CD4-positive, alpha-beta T cell treated with Interleukin-15 for 1 hour (primary cell): ENCODE measurements at places on chromosomes 2 and 18.

- DNase-seq, result no peak
Measured at GRCh38 chr2:174856447-174856846, 92.2 kb upstream of the CHRNA1 start.

DNA sequence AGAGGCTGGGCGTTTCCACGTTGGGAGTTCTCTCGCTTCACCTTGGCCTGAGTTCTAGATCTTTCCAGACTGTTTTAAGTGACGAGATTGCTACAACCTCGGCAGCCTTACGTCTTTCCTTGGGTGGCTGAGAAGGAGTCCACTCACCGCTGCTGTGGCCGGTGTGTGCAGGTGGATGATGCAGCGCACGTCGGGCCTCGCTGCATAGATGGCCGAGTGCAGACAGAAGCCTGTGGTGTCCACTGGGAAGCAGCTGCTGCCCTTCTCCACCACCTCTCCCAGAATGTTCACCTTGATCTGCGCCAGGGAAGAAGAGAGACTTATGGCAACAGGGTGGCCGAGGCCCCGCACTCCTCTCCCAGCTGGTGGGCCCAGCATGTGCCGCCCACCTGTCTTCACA lies 75.7 kb downstream of the ADD2 start:
- no peak for DNase-seq

- DNase-seq, result no peak
Measured at GRCh38 chr2:201402651-201403562, 45.8 kb upstream of the FLACC1 start.

GRCh38 chr2:172806493-172806892 lies 70.8 kb downstream of the RAPGEF4 start:
- no peak for DNase-seq

GRCh38 chr2:55887901-55888624 lies 35.5 kb downstream of the EFEMP1 start:
- DNase-seq, result no peak

DNA sequence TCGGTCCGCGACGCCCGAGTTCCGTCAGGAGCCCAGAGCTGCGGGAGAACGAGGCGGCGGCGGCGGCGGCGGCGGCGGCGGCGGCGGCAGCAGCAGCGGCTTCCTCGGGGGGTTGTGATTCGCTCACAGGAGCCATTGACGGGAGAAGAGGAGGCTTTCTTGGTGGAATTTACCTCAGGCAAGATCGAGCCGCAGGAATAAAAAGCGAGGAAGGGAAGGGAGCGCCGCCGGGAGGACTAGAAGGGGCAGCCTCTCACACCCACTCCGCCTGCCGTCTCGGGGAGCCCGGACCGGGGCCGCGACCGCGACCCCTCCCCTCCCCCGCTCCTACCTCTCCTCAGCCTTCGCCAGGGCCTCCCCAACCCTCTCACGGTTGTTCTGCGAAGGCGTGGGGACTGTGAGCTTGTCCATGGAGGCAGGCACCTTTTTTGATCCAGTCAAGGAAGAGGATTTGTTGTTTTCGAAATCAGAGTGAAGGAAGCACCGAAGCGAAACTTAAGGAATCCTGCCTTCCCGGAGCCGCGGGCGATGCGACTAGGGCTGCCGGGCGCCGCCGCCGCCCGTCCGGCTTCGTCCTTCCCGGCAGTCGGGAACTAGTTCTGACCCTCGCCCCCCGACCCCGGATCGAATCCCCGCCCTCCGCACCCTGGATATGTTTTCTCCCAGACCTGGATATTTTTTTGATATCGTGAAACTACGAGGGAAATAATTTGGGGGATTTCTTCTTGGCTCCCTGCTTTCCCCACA lies 506 bp downstream of the BMPR2 start:
- DNase-seq, result no peak

GRCh38 chr2:162458240-162458639 lies 114.3 kb downstream of the GCA start:
- DNase-seq, result no peak

DNA sequence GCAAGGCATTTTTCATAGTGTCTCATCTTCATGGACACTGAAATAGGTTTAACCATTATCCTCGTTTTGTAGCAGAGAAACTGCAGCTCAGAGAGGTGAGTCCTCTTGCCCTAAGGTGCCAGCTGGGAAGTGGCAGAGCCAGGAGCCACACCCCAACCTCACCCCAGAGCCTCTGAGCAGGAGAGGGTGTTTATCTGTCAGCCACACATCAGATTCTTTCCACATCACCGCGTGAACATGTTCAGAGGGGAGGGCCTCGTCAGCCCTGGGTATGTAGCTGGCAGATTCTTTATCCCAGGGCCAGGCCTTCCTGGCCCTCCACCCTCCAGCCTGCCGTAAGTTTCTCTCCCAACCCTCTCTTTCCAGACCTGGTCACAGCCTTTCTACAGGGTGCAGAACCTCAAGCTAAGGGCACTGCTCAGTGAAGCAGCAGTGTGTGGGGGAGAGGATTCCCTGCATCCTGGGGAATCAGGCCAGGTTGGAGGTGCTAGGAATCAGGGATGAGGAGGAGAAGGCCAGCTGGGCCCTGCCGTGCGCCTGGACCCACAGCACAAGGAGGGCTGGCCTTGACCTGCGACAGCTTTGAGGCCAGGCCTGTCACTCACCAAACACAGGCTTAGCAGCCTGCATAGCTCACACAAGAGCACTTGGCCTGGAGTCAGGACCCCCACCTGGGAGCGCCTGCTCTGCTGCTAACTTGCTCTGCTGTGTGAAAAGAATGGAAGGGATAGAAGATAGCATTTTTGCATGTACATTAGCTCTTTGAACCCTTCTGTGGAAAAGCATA lies 111.3 kb upstream of the MCFD2 start:
- DNase-seq, result no peak

- no peak for DNase-seq
Measured at GRCh38 chr2:174654419-174654941, 56.9 kb upstream of the WIPF1 start.

DNA sequence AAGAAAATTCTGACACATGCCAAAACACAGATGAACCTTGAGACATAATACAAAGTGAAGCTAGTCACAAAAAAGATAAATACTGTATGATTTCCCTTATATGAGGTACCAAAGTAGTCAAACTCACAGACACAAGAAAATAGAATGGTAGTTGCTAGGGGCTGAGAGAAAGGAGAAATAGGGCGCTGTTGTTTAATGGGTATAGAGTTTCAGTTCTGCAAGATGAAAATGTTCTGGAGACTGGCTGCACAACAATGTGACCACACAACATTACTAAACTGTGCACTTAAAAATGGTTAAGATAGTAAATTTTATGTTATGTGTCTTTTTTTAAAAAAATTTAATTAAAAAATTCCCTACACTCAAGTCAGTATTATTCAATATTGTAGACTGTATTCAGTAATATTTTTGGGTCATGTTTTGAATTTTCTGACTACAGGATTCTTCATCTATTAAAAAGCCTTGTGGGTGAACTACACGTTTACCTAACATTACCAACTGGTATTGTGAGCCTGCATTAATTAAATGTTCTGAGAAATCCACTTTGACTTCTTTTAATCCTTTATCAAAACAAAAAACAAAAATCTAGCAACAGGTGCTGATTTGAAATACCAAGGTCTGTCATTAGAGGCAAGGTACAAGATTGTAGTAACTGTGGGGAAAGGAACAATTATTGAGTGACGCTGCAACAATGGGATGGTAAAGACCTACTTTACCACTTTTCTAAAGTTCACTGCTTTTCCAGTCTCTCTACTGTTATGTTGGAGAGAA lies 140.8 kb upstream of the ZFP36L2 start:
- DNase-seq, result no peak

DNA sequence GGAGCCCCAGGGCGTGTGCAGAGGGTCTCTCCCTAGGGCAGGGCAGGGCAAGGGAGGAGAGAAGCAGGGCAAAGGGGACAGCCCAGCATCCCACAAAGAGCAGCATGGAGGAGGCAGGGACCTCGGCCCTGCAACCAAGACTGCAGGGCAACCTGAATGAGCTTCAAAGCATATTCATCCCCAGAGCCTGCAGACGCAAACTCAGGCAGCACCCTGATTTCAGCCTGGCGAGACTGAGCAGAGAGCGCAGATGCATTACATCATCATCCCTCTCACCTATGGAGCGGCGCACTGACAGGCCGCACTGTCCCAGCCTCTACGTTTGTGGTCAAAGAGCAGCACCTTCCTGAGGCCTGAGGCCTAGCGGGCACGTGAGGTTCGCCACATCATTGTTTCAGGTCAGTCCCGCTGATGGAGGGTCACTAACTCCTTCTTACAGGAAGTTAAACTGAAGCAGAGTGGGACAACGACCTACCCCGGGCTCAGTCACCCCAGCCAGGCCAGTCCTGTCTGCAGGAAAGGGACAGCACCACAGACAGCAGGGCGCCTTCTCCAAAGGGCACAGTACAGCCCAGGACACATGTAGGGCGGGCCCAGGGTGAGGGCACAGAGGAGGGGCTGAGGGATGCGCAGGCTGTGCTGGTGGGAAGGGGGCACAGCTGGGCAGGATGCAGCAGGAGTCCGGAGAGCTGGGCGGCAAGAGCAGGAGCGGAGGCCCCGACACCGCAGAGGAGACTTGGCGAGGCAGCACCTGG lies 67.2 kb upstream of the RAB6C start:
- no peak for DNase-seq

DNA sequence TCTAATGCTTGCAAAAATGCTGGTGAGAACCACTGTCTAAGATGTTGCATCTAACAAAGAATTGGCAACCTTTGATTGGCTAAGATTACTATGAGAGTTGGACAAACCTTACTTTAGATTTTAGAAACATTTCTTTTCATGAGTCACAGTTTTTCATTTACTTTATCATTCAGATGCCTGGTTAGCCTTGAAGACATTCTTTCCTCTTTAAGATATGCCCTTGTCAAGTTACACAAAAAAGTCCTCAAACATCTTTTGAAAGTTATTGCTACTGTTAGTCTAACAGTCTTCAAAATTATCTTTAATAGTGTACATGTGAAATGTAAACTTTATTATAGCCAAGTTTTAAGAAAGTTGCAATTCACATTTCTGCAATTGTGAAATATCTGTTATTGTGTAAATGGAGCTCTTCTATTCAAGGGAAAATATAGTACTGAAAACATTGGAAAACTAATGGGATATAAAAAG lies 276.3 kb downstream of the RND3 start:
- DNase-seq, result no peak

DNA sequence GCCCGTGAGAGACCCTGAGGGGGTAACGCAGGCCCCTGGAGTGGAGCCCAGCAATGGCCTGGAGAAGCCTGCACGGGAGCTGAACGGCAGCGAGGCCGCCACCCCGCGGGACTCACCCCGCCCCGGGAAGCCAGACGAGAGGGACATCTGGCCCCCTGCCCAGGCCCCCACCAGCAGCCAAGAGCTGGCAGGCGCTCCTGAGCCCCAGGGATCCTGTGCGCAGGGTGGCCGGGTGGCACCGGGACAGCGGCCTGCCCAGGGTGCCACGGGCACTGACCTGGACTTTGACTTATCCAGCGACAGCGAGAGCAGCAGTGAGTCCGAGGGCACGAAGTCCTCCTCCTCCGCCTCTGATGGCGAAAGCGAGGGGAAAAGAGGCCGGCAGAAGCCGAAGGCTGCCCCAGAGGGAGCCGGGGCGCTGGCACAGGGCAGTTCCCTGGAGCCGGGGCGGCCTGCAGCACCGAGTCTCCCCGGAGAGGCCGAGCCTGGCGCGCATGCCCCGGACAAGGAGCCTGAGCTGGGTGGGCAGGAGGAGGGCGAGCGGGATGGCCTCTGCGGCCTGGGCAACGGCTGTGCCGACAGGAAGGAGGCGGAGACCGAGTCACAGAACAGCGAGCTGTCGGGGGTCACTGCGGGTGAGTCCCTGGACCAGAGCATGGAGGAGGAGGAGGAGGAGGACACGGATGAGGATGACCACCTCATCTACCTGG lies 35.1 kb downstream of the CTDP1 start:
- DNase-seq, result no peak

- no peak for DNase-seq
Measured at GRCh38 chr2:226970362-226970761, 134.5 kb downstream of the RHBDD1 start.

DNA sequence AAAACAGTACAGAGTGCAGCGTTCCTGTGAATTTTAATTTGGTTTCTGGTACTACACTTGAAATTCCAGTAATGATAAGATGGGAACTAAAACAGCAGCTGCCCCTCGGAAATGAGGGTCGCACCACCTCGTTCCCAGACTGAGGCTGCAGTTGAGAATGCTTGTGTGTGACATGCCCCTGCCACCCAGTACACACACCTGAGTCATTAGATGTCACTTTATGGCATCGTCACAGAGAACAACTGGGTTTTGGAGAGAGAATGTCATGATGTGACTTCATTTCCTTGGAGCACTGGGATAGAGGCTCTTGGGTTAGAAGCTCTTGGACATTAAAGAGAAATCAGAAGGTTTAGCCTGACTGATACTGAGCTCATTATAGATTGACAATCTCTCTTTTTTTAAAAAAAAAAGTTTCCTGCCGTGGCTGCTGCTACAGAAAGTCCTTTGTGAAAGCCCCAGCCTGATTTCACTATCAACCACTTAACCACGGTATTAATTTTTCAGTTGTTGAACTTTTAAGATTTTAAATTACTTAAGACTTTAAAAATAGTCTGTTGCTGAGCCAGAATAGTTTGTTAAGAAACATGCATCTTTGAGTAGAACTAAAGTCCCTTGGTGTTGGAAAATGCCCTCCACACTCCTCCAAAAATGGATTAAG lies 24.5 kb downstream of the BCL2L11 start:
- DNase-seq, result no peak

- no peak for DNase-seq
Measured at GRCh38 chr2:215918901-215919599, 94.3 kb downstream of the MREG start.

DNA sequence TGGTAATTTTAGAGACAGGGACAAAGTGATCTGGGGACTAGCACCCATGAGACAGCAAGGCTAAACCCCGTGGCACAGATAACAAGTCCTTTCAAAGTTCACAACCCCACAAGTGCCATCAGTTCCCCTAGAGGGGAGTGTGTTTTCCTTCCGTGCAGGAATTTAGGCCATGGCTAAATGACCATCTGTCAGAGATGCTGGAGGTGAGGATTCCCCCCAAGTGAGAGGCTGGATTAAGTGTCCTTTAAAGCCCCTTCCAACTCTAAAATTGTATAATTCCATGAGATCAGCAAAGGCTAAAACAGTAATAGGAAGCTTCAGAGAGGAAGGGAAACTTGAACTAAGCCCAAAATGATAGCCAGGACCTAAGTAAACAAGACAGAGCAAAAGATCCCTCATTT lies 8.7 kb downstream of the FEZ2 start:
- no peak for DNase-seq

DNA sequence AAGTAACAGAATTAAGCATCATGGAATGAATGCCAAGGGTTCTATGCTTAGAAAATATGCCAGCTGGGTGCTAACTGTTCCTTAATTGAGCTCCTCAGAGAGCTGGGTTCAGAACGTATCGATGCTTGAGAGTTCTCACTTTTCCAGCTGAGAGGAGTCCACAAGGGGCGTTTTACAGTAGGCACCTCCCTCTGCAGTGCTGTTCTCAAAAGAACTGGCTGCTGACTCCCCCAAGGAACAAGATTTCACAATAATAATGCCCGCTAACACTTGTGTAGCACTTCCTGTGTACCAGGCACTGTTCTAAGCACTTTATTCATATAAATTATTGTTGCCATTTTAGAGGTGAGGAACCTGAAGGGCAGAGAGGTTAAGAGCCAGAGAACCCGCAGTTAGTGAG lies 18.1 kb upstream of the TMEM237 start:
- DNase-seq, result no peak
